ENCODE measurements at places on chromosomes 2 and 18. TPM values are rescaled to one million over a fixed set of nuclear protein-coding genes. Genes with fewer than 3 reads are reported as not detected.

DNA sequence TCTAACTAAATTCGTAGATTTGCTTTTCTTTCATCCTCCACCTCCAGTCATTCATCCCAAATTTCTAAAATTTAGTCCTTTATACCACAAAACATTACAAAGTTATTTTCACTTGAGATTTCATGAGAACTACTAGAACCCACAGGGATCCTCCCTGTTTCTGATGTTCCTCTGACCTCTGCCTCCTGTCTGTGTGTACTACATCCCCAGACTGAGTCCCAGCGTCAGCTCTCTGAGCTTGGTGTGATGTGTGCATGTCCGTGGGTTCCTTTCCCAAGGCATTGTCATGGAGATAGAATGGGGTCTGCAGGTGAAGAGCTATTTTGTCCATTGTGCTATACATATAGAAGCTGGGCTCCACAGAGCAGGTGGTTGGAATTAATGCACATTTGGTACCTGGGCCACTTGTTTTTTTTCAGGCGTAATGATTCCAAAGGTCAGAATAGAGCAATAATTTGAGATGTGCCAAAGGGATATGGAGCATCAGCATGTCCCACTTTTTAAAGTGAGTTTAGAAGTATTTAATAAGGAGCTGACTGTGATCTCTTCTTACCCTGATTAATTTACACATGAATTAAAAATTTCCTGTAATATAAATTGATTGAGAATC is 151.2 kb upstream of the BOD1L2 start:
- no peak overlapping the region for H3K4me3 ChIP-seq
- H3K27ac ChIP-seq, result no peak overlapping the region
- no peaks in the 10 kb centered on the region for H3K4me1 ChIP-seq
- H3K27me3 ChIP-seq, result no peaks in the 10 kb centered on the region
- no peaks in the 10 kb centered on the region for H3K36me3 ChIP-seq
- DNase-seq, result no peak

DNA sequence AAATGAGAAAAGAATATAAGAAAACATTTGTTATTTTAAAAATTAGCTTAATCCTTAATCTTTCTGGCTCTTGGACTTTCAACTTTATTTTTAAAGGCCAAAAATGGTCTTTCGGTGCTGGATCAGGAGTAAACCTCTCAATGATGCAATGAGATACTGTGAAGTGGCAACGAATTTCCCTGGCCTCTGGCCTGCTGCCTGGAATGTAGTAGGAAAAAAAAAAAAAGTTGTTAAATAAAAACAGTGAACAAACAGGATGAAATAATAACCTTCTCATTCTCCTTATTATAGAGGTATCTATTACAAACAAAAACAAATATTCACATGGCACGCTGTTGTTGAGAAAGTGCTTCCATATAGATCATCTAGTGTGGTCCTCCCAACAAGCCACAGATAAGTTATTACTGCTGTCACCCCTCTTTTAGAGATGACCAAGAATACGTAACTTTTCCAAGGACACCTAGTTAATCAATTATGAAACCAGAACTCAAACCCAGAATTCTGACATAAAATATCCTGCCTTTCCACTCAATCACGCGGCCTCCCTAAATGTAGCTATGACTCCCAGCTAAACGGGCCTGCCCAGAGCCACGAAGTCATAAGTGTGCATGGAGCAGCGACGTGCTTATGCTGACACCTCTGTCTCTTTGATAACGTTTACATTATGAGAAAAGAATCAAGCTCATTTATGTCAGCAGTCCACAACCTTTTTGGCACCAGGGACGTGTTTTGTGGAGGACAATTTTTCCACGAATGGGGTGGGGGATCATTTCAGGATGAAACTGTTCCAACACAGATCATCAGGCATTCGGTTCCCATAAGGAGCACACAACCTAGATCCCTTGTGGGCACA is 170.9 kb downstream of the BCL2 start:
- no peaks in the 10 kb centered on the region for H3K4me1 ChIP-seq
- DNase-seq, result no peak
- H3K4me3 ChIP-seq, result no peak overlapping the region

DNA sequence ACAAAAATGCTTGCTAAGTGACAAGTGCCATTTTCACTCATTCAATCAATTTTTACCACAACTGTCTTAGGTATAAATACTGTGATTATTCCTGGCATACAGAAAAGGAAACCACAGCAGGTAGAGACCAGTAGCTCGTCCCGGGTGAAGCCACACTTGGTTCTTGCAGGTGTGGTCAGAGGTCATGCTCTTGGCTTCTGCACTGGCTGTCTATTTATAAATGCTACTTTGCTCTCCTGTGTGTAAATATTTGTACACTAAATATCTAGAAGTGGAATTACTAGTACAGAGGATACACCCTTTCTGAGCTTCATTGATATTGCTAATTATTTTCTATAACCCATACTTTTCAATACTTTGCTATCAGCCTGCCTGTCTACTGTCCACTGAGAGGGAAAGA is 284.6 kb downstream of the MYT1L start:
- 0 out of 2 replicates have a peak, but pooled peaks cover 2% of the 10 kb centered on the region for H3K4me1 ChIP-seq
- no peak overlapping the region for H3K4me3 ChIP-seq
- no peak for DNase-seq
- H3K27ac ChIP-seq, result no peak overlapping the region
- no peaks in the 10 kb centered on the region for H3K27me3 ChIP-seq
- H3K36me3 ChIP-seq, result no peaks in the 10 kb centered on the region

DNA sequence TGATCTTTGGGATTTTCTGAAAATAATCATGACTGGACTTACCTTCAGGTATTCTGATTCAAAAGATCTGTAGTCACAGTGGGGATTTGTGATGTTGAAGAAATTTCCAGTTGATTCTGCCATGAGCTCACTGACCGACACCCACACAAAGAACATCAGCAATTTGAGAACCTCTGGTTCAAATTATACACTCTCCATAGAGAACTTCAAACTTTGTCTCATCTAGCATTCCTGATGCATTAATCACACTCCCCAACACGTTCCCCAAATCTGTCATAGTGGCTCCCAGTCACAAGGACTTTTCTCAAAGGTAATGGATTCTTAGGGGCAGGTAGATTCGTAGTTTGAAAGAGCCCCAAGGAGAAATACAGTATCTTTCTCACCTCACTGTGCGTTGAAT is 584.3 kb downstream of the FBXO15 start:
- no peaks in the 10 kb centered on the region for H3K27me3 ChIP-seq
- DNase-seq, result no peak
- H3K36me3 ChIP-seq, result no peaks in the 10 kb centered on the region
- no peak overlapping the region for H3K27ac ChIP-seq

GRCh38 chr2:46776687-46777327 is 138.8 kb downstream of the MCFD2 start:
- no peaks in the 10 kb centered on the region for H3K27me3 ChIP-seq
- H3K4me1 ChIP-seq, result no peaks in the 10 kb centered on the region
- no peaks in the 10 kb centered on the region for H3K36me3 ChIP-seq

- H3K27ac ChIP-seq, result peak overlapping the region; percentile 88
- H3K4me3 ChIP-seq, result peak overlapping the region; percentile 97
- H3K36me3 ChIP-seq, result no peaks in the 10 kb centered on the region
- H3K4me1 ChIP-seq, result no peaks in the 10 kb centered on the region
Observed at GRCh38 chr18:56637711-56638231, 621 bp downstream of the TXNL1 start.

DNA sequence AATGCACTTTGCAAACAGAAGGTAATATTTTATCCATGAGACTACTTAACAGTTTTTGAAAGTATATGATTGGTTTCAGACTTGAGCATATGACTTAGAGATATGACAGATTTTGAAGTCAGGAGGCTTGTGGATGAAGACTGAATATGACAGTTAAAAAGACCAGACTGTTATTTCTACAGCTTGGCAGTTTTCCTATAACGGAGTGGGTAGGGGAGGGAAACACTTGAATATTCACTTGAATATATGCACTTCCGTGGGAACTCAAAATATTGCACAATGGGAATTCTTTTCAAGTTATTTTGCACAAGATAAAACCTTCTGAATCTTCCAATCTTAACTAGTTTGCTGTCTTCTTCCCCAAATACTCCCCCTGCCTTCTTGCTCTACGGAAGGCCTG is 64.6 kb upstream of the ACKR3 start:
- H3K4me3 ChIP-seq, result no peak overlapping the region
- no peaks in the 10 kb centered on the region for H3K36me3 ChIP-seq
- no peaks in the 10 kb centered on the region for H3K27me3 ChIP-seq
- no peak overlapping the region for H3K27ac ChIP-seq
- DNase-seq, result no peak

DNA sequence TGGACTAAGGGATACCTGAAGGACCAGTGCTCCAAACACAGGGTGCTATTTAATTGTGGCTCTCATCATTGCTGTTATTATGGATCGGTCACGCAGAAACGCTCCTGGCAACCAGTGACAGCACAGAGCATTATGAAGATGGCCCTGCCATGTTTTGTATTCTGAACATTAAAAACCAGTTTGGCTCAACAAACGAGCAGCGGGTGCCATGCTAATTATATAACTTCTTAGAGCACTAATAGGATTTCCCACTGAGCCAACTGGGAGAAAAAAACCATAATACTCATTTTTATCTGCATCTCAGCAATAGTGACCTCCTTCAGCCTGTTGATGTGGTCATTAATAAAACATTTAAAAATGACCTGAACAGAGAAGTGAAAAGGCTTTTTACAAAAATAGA is 212.8 kb downstream of the STK39 start:
- no peak overlapping the region for H3K4me3 ChIP-seq
- H3K27ac ChIP-seq, result no peak overlapping the region
- no peaks in the 10 kb centered on the region for H3K4me1 ChIP-seq
- H3K36me3 ChIP-seq, result no peaks in the 10 kb centered on the region
- no peak for DNase-seq
- no peaks in the 10 kb centered on the region for H3K27me3 ChIP-seq

DNA sequence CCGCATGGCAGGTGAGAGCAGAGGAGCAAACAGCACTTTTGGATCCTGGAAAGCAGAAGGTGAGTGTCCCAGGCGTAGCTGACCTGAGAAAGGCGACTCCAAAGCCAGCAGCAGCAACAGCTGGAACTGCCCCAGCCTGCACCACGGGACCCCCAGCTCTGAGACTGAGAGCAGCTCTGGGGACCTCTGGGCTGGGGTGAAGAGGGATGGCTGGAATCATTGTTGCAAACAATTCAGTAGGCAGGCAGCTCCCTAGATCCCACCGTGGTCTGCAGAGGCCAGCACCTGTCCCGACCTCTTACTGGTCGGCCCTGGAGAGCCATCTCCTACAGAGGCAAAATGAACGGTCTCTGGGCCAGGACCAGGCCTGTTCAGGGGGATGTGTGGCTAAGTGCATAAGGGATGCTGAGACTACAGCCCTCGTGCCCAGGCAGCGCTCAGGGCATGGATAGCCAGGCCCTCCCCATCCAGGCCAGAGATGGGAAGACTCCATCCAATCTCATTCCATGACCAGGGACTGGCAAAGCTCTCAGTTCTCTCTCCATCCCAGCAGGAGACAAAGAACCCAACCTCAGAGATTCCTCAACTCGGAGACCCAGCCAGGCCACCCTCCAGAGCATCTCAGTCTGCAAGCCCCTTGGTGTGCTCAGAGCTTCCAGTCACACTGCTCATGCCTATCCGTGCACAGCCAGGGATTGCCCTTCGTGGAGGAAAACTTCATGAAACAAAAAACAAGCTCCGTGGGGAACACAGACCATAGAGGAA is 38.2 kb upstream of the ALPP start:
- no peaks in the 10 kb centered on the region for H3K27me3 ChIP-seq
- no peak overlapping the region for H3K27ac ChIP-seq
- H3K4me1 ChIP-seq, result no peaks in the 10 kb centered on the region
- H3K36me3 ChIP-seq, result no peaks in the 10 kb centered on the region

DNA sequence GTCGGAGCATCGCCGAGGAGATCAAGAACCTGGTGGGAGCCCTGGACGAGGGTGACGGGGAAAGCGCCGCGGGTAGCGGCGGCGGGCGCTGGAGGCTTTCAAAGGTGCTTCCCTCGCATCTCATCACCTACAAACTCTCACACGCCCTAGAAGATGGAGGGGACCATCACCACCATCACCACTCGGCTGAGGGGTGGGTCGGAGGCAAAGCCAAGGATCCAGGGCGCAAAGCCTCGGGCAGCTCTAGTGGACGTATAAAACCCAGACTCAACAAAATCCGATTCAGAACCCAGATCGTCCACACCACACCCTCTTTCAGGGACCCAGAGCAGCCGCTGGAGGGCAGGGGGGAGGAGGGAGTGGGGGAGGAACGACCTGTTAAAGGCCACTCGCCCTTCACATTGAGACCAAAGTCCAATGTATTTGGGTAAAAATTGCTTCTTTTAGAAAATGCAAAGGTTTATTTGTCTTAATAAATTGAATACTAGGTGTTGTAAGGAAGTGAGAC is 1.5 kb downstream of the SOWAHC start:
- no peaks in the 10 kb centered on the region for H3K36me3 ChIP-seq
- peaks cover 17% of the 10 kb centered on the region for H3K4me1 ChIP-seq
- peaks cover 14% of the 10 kb centered on the region for H3K27me3 ChIP-seq
- DNase-seq, result peak; percentile 65
- H3K4me3 ChIP-seq, result peak overlapping the region; percentile 36

GRCh38 chr18:6248017-6248416 is 166.7 kb downstream of the L3MBTL4 start:
- H3K27me3 ChIP-seq, result no peaks in the 10 kb centered on the region
- no peaks in the 10 kb centered on the region for H3K4me1 ChIP-seq
- H3K4me3 ChIP-seq, result no peak overlapping the region
- no peaks in the 10 kb centered on the region for H3K36me3 ChIP-seq
- no peak overlapping the region for H3K27ac ChIP-seq

DNA sequence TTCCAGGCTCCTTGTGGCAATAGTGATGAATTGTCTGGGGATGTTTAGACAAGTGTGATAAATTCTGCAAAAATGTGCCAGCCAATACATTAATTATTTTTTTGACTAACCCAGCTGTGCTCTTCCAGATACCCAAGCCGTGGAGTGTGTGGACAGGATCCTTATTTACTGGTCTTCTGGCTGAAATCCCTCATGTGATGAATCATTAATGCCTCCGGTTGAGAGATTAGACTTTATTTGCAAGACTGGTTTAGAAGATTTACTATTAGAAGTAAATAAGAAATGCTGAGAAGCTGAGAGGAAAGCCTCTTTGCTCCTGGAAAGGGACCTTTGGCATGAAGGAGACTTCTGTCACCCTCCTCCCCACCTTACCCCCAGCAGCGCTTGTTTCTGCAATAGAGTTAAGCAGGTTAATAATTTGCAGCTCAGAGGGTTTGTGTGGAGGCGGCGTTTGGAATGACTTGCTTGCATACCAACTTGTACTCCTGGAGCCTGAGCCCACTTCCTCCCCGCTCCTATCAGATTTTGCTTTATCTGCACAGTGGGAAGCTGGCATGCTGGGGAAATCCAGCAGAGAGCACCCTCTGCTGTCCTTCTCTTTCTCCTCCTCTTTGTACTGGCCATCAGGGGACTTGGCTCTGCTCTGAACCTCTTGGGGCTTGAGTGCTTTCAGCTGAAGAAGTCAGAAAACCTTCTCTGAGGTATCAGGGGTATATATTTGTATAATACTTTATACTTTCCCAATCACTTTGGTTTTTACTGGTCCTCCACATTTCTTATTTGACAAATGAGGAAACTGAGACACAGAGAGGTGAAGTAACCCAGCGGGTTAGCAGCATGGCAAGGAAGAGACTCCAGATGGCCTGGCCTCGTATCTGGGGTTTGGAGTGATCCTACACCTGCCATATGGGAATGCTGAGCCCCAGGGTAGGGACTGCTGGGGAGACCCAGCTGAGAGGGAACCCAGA is 16.3 kb downstream of the SLC3A1 start:
- H3K27me3 ChIP-seq, result no peaks in the 10 kb centered on the region
- no peaks in the 10 kb centered on the region for H3K36me3 ChIP-seq
- DNase-seq, result no peak
- no peak overlapping the region for H3K4me3 ChIP-seq

FAM110C gene
- 13.2 TPM for total RNA-seq

LIMS3 gene
- total RNA-seq, result 2.0 TPM

GYPC gene
- 26.7 TPM for total RNA-seq

NTSR2 gene
- not detected for total RNA-seq

ABCB11 gene
- not detected for total RNA-seq

DRC1 gene
- total RNA-seq, result not detected

FSIP2 gene
- 1.4 TPM for total RNA-seq

DCDC2C gene
- total RNA-seq, result not detected
